GM23338 (cell line): ENCODE measurements at places on chromosomes 7 and 10.

DNA sequence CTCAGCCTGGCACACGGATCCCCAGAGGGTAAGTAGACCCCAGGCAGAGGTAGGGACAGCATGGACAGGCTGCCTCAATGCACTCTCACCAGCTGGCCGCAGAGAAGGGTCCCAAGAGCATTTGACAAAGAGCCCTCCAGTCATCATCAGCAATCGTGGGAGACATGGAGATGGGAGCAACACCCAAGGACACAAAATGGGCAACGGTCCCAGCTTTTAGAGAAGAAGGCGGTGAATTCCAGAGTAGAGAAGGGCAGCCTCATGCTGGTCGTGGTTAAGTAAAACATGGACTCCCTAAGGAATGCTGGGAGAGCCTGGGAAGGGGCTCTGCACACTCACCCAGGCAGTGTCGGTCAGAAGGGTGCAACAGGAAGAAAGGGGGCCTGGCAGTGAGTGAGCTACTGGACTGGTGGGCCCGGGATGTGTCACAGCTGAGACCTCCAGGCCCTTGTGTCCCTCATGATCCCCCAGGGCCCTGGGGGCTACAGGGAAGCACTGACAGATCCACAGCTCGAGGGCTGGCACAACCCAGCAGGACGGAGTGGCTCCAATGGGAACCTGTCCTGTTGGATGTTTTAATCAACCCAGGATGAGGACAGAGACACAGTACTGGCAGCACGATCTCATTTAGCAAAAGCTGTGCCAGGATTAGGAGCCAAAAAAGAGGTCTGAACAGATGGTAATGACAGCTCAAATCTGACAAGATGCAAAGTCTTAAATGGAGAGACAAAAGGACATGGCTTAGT, 147.1 kb downstream of the NEURL1 start:
- no peaks in the 10 kb centered on the region for H3K36me3 ChIP-seq
- H3K4me1 ChIP-seq = peaks cover 28% of the 10 kb centered on the region
- DNase-seq = no peak
- no peak overlapping the region for H3K4me3 ChIP-seq
- no peak overlapping the region for H3K27ac ChIP-seq

DNA sequence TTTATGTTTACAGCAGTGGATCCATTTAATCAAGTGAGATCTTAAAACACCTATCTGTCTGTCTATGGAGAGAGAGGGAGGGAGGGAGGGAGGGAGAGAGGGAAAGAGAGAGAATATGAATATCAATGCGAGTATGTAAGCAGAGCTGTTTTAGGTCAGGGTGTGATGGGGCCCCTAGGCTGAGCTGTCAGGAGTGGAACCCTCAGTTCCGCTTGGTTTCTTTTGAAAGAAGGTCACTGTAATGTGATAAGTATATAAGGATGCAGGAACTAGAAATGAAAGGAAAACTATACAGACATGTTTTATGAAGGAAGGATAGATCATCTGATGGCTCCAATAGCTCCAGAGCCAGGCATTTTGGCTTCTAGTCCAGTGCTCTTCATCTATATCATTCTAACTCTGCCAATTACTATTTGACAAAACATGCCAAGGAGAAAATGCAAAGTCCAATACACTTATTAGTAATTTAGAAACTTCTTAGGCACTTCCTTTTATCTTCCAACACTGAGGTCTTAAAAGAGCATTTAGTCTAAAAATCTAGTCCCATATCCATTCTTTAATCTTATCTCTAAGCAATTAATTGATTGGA, 70.3 kb downstream of the NRCAM start:
- H3K27me3 ChIP-seq = no peaks in the 10 kb centered on the region
- no peaks in the 10 kb centered on the region; the same call in 1 of the 2 replicates for H3K4me1 ChIP-seq
- H3K4me3 ChIP-seq = no peak overlapping the region
- DNase-seq = no peak

DNA sequence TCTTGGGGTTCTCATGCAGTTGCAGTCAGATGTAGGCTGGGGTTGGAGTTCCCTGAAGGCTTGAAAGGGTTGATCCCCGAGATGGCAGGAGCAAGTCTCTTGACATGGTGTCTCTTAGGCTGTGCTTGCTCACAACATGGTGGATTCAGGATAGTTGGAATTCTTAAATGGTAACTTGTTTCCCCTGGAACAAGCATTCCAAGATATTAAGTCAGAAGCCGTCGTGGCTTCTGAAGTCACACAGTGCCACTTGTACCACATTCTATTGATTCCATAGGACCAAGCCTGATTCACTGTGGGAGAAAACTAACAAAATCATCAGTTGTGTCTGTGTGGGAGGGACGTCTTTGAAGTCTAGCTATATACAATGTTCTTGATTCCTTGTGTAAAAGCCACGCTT, 3.5 kb upstream of the SLC35B4 start:
- no peaks in the 10 kb centered on the region for H3K36me3 ChIP-seq
- no peak overlapping the region for H3K4me3 ChIP-seq
- H3K27me3 ChIP-seq = no peaks in the 10 kb centered on the region
- H3K4me1 ChIP-seq = peaks cover 8% of the 10 kb centered on the region

DNA sequence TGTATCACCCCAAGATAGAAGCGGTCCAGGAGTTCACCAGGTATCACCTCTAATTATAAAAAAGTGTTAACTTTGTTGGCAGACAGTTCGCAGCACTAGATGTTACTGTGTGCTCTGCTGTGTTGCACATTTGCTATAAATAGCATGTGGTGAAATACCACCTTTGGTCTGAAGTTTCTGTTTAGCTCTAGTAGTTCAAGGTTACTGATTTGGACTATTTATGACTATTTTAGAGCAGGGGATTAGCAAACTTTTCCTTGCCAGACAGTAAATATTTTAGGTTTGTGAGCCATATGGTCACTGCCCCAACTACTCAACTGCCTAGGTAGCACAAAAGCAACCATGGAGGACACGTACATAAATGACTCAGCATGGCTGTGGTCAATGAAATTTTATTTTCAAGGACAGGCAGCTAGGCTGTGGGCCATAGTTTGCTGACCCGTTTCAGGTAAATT, 16.5 kb downstream of the DENND10 start:
- H3K36me3 ChIP-seq = peaks cover 27% of the 10 kb centered on the region
- no peak overlapping the region for H3K4me3 ChIP-seq
- no peaks in the 10 kb centered on the region for H3K4me1 ChIP-seq
- H3K27me3 ChIP-seq = no peaks in the 10 kb centered on the region

- H3K4me3 ChIP-seq = no peak overlapping the region
- H3K4me1 ChIP-seq = 0 out of 2 replicates have a peak, but pooled peaks cover 5% of the 10 kb centered on the region
- no peak overlapping the region for H3K27ac ChIP-seq
- no peak for DNase-seq
- no peaks in the 10 kb centered on the region for H3K27me3 ChIP-seq
Measured at GRCh38 chr7:99740573-99741440, 5.8 kb upstream of the CYP3A7 start.

DNA sequence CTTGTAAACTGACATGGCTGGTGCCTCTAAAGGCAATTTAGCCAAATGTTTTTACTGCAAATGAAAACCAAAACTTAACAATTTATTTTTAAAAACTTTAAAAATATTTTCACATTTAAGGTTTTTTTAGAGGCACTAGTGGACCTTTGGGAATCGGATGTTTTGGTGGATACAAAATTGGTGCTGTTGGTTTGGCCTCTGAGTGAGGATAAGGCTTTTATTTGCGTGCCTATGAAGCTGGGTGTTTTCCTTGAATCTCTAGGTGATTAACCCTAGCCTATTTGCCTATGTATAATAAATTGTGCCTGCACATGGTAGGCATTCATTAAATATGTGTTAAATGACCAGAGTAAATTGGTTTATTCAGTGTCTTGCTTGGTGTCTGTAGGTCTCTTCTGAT, 2.9 kb upstream of the SGCE start:
- H3K4me3 ChIP-seq = no peak overlapping the region
- H3K27me3 ChIP-seq = peaks cover 20% of the 10 kb centered on the region
- no peak for DNase-seq
- no peak overlapping the region for H3K27ac ChIP-seq

DNA sequence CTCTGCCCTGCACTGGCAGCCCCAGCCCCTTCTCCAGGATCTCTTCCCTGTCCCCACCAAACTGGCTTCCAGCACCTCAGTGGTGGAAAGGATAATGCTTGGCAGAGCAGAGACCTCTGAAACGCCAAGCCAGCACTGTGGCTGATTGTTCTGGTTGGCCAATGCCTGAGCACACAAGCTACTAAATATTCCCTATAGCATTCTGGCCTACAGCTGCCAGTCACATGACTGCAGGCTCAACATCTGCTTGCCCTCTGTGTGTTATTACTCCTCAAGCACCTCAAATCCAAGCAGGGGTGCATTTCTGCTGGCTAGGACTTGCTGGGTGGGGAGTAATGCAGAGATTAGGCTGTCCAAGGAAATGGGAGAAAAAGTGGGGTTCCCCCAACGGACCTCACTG, 6.1 kb downstream of the TBATA start:
- H3K36me3 ChIP-seq = no peaks in the 10 kb centered on the region
- H3K27me3 ChIP-seq = no peaks in the 10 kb centered on the region
- no peak overlapping the region for H3K27ac ChIP-seq
- DNase-seq = no peak

DNA sequence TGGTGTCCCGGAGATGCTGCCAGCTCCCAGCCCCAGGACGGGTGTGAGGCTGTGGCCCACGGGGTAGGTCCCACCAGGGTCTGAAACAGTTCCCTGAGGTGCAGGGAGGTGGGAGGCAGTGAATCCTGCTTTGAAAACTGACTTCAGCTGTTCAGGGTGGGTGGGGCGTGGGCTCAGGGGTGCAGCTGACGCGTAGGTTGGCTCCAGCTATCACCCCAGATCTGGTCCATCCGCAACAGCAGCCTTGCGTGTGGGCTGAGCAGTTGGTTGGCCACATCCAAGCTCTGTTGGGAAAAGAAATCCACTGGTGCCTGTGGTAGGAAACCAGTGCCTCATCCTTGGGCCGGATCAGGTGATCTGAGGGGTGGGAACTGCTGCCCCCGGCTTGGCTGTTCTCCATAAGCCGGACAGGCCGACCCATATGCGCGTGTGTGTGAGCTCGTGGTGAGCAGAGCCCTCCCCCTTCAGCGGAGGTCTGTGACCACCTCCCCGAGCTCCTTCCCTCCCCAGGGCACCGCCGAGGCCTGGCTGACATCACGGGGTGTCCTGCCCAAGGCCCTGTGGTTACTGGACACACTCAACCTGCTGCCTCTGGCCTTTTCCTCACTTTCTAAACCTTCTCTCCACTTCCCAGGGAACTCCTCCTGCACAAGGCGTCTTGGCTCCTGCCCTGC, 15.4 kb upstream of the FAM20C start:
- DNase-seq = no peak
- H3K36me3 ChIP-seq = no peaks in the 10 kb centered on the region
- no peaks in the 10 kb centered on the region for H3K4me1 ChIP-seq
- H3K27ac ChIP-seq = no peak overlapping the region

DNA sequence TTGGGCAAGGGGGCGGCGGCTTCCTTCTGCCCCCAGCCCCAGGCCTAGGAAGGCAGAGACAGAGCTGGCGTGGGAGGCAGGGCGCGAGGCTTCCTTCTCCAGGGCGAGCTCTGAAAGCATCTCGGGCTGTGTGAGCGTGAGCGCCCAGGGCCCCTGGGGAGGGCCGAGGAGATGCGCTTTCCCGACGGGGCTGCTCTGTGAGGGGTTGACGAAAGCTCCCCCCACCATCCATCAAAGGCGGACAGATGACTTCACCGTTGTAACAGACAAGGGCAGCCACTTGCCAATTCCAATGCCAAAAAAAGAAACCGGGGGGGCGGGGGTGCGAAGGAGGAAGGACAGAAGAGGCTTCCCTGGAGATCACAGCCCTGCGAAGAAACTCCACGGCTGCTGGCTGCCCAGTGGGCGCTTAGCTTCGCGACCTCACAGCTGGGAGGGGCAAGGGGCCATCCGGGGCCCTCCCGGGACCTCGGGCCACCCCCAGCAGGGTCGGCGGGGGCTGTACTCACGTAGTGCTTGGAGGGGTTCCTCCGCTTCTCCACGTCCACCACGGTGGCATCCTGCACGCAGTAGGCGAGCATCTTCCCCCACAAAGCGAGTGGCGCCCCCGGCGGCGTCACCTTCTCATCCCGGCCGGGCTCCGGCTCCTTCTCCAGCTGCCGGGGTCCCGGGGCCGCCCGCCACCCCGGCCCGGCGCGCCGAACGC, 537 bp downstream of the SH3PXD2A start:
- peaks cover 47% of the 10 kb centered on the region for H3K27me3 ChIP-seq
- H3K27ac ChIP-seq = no peak overlapping the region
- peak; percentile 60 for DNase-seq
- peaks cover 13% of the 10 kb centered on the region for H3K4me1 ChIP-seq
- H3K4me3 ChIP-seq = peak overlapping the region; percentile 92
- H3K36me3 ChIP-seq = no peaks in the 10 kb centered on the region

- no peak overlapping the region for H3K27ac ChIP-seq
- no peak overlapping the region for H3K4me3 ChIP-seq
- no peaks in the 10 kb centered on the region for H3K4me1 ChIP-seq
- H3K27me3 ChIP-seq = no peaks in the 10 kb centered on the region
Measured at GRCh38 chr7:155181768-155182167, 111.6 kb downstream of the HTR5A start.

DNA sequence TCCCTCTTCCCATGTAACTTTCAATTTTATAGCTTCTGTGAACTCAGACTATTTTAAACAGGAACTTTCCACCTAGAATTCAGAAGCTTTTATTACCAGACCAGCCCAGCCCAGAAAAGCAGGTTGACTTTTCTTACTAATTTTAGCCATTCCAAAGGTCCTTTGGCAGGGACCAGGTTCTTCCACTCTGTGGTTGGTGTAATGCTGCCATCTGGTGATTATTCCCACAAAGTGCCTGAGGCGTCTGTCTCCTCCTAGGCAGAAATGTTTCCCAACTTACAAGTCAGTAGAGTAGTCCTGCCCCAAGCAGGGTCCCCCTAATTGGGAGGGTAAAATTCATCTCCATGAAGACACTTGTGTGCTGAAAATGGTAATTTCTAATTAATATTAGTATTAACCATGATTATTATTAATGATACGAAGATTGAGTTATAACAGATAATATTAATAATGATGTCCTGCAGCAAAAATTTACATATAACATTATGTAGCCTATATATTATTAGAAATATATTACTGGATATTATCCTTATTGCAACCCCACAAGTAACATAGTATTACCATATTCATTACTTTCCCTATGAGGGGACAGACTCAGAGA, 53.0 kb upstream of the PPP1R17 start:
- peak; percentile 86 for DNase-seq
- no peaks in the 10 kb centered on the region for H3K36me3 ChIP-seq
- H3K27me3 ChIP-seq = no peaks in the 10 kb centered on the region
- no peaks in the 10 kb centered on the region for H3K4me1 ChIP-seq

GRCh38 chr10:70950801-70951200, 62.4 kb upstream of the PCBD1 start:
- H3K4me3 ChIP-seq = no peak overlapping the region
- no peaks in the 10 kb centered on the region for H3K36me3 ChIP-seq
- no peaks in the 10 kb centered on the region for H3K27me3 ChIP-seq
- H3K4me1 ChIP-seq = no peaks in the 10 kb centered on the region

- H3K36me3 ChIP-seq = no peaks in the 10 kb centered on the region
- peak; percentile 83 for DNase-seq
- H3K4me3 ChIP-seq = peak overlapping the region; percentile 48
- no peaks in the 10 kb centered on the region for H3K27me3 ChIP-seq
Measured at GRCh38 chr10:113126229-113127201, 176.5 kb downstream of the TCF7L2 start.

DNA sequence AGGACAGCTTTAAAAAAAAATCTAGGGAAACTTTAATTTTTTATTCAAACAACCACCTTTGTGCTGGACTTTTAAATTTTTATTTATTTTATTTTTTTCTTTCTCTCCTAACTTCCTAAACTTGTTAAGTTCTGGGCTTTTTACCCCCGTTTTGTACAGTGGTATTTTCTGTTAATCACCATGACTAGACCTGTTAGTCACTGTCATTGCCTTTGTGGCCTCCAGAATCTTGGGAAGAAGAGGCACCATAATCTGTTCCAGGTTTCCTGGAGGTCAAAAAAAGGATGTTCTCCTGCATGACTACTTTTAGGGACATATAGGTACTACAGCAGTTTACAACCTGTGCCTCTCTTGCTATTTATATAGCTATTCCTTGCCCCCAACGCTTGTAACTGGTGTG, 31.1 kb upstream of the DDX50 start:
- H3K4me1 ChIP-seq = peaks cover 18% of the 10 kb centered on the region
- no peak overlapping the region for H3K4me3 ChIP-seq
- H3K27ac ChIP-seq = no peak overlapping the region
- DNase-seq = no peak
- H3K27me3 ChIP-seq = no peaks in the 10 kb centered on the region
